ENCODE measurements at places on chromosomes 2 and 18. TPM values are rescaled to one million over a fixed set of nuclear protein-coding genes. Genes with fewer than 3 reads are reported as not detected.

DNA sequence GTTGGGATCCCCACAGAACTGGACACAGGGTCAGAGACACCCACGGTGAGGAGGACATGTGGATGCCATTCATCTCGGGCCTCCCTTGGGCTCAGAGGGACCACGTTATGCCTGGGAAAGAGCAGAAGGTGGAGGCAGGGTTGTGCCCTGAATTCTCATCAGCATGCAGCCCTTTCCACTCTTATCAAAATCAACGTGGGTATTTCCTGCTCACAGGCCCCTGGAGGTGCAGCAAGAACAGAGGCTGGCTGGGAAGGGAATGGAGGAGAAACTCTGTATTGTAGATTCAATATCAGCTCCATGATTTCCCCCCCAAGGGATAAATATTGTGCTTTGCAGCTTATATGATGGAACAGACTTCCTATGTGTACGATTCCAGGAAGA lies 90.9 kb downstream of the SETBP1 start:
- no peak overlapping the region for H3K4me3 ChIP-seq
- no peaks in the 10 kb centered on the region for H3K27me3 ChIP-seq
- DNase-seq: no peak
- H3K27ac ChIP-seq: no peak overlapping the region
- H3K4me1 ChIP-seq: peaks cover 3% of the 10 kb centered on the region

- H3K36me3 ChIP-seq: no peaks in the 10 kb centered on the region
- no peak overlapping the region for H3K27ac ChIP-seq
- no peak overlapping the region for H3K4me3 ChIP-seq
- H3K4me1 ChIP-seq: no peaks in the 10 kb centered on the region
Observed at GRCh38 chr2:167925758-167926157, 321.6 kb downstream of the STK39 start.

DNA sequence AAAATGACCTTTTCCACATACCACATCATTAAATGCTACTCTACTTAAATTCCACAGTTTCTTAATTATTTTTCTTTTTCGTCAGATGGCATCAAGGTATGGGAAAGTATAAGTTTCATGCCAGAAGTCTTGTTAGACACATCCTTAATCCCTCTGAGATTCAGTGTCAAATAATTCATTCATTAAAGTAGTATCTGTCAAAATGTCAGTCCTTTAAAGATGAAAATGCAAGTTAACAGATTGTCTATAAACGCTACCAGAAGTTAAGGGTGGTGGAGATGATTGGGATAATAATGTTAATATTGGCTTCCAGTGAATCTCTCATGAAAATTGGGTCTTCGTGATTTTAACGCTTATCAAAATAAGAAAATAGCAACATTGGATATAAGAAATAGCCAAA lies 504.2 kb upstream of the LINC00305 start:
- no peak overlapping the region for H3K27ac ChIP-seq
- H3K4me1 ChIP-seq: no peaks in the 10 kb centered on the region
- DNase-seq: no peak

Gene TRIM43
- not detected for polyA plus RNA-seq

DNA sequence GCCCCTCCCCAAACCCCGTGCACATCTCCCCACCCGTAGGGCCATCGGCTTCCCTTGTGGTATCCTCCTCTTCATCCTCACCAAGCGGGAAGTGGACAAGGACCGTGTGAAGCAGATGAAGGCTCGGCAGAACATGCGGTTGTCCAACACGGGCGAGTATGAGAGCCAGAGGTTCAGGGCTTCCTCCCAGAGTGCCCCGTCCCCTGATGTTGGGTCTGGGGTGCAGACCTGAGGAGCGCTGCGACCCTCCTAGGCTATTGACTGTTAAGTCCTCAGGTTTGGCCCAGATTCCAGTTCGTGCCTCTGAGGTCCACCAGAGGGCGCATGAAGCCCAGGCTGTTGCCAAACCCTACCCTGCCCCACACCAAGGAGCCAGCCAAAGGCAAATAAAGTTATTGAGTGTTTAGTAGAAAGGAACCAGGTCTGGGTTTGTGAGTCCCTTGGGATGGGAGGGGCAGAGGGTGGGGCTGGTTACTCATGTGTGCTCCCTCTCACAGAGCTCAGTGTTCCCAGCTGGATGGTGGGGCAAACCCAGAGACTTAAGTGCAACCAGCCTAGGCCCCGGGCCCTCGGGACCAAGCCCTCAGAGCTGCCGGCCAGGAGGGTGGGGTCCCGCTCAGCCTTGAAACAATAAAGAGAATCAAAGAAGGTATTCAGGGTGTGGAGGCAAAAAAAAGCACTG lies 2.4 kb downstream of the PNKD start:
- peak; percentile 74 for DNase-seq
- H3K27me3 ChIP-seq: no peaks in the 10 kb centered on the region
- peak overlapping the region; percentile 76 for H3K27ac ChIP-seq
- H3K4me1 ChIP-seq: peaks cover 34% of the 10 kb centered on the region
- peaks cover 48% of the 10 kb centered on the region for H3K36me3 ChIP-seq
- no peak overlapping the region for H3K4me3 ChIP-seq

GRCh38 chr2:8575038-8575833 lies 106.6 kb upstream of the ID2 start:
- H3K36me3 ChIP-seq: no peaks in the 10 kb centered on the region
- no peaks in the 10 kb centered on the region for H3K27me3 ChIP-seq

Gene SPAG16
- polyA plus RNA-seq: 43.5 TPM

- no peaks in the 10 kb centered on the region for H3K4me1 ChIP-seq
- H3K27me3 ChIP-seq: no peaks in the 10 kb centered on the region
- H3K4me3 ChIP-seq: no peak overlapping the region
- H3K36me3 ChIP-seq: no peaks in the 10 kb centered on the region
- peak; percentile 86 for DNase-seq
Observed at GRCh38 chr2:136008205-136008865, 22.9 kb upstream of the DARS1 start.

Gene TMEM169
- polyA plus RNA-seq: 0.66 TPM

Gene STPG4
- polyA plus RNA-seq: 0.54 TPM

All from left lung (tissue), 14 donors.